Natural killer cell (primary cell): ENCODE measurements at places on chromosomes 3 and 15. TPM values are rescaled to one million over a fixed set of nuclear protein-coding genes. Genes with fewer than 3 reads are reported as not detected.
A peak's percentile ranks its signal among the peaks of the same experiment; 100 is the strongest.

IL17RD gene
- 0.05 TPM for total RNA-seq

CCRL2 gene
- 3.0 TPM for total RNA-seq

HIGD2B gene
- 0.88 TPM for total RNA-seq

CPEB1 gene
- total RNA-seq = not detected

RHCG gene
- total RNA-seq = not detected

AADACL2 gene
- not detected for total RNA-seq

GRCh38 chr3:40878464-40878905 is 320.8 kb upstream of the CTNNB1 start:
- DNase-seq = no peak
- H3K4me3 ChIP-seq = no peak overlapping the region
- H3K4me1 ChIP-seq = no peaks in the 10 kb centered on the region
- no peaks in the 10 kb centered on the region for H3K27me3 ChIP-seq
- no peak overlapping the region for H3K27ac ChIP-seq

- no peaks in the 10 kb centered on the region for H3K36me3 ChIP-seq
- H3K4me3 ChIP-seq = no peak overlapping the region
- H3K27me3 ChIP-seq = no peaks in the 10 kb centered on the region
- no peak overlapping the region for H3K27ac ChIP-seq
- DNase-seq = no peak
Measured at GRCh38 chr3:177352424-177352823, 155.1 kb upstream of the TBL1XR1 start.

DNA sequence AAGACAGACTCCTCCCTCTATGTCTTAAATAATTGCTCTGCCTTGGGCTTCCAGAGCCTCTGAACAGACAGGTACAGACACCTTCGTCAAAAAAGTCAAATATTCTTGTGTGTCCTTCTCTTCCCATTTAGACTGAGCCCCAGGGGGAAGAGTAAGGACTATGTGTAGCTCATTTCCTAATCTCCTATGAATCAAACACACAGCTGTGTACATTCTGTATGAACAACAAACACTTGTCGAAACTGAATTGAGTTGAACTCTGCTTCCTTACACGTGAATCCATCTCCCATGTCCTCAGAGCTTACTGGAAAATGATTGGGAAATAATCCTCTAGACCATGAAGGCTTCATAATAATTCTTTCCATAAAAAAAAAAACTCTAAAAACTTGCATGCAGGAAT is 80.8 kb downstream of the MOBP start:
- H3K4me1 ChIP-seq = no peaks in the 10 kb centered on the region
- no peak overlapping the region for H3K27ac ChIP-seq
- no peak for DNase-seq

GRCh38 chr3:44510000-44510368 is 32.5 kb upstream of the ZNF445 start:
- no peaks in the 10 kb centered on the region for H3K27me3 ChIP-seq
- peaks cover 19% of the 10 kb centered on the region for H3K4me1 ChIP-seq
- H3K36me3 ChIP-seq = no peaks in the 10 kb centered on the region
- peak overlapping the region; percentile 75 for H3K27ac ChIP-seq

DNA sequence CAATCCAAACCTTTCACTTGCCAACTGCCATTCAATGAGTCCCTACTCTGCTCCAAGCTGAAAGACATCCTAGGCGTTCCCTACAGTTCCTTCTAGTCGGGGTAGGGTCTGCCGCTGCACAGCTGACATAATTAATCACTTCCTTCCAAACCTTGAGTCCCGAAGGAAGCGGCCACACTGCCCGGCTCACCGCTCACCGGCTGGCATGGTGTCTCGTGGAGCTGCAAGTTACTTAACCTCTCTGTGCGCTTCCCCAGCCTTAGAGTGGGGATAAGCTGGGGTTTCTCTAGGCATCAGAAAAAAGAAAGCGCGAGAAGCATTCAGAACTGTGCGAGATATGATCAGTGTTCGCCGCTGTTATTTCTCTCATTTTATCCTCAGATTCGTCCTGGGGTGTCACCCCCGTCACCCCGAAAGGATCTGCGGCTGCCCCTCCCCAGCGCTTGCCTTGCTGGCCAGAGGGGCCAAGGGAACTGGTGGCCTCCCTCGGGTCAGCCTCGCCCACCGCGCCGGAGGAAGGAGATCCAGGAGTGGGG is 748 bp downstream of the MRPS25 start:
- H3K27me3 ChIP-seq = no peaks in the 10 kb centered on the region
- H3K4me1 ChIP-seq = peaks cover 16% of the 10 kb centered on the region
- H3K27ac ChIP-seq = peak overlapping the region; percentile 58
- peak; percentile 39 for DNase-seq
- no peaks in the 10 kb centered on the region for H3K36me3 ChIP-seq
- H3K4me3 ChIP-seq = peak overlapping the region; percentile 70

DNA sequence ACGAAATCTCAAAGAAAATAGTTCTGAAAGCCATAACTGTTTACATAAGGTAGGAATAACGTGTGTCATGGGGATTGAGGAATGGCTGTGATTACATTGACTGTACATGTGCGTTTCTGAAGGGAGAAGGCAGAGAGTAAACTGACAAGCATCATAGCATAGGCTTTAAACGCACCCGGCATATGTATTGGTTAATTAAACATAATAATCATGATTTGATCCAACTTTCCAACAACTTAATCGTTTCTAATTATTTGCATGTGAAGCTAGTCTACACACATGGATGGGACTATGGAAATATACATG is 3.3 kb downstream of the TMEM108 start:
- peaks cover 6% of the 10 kb centered on the region for H3K4me1 ChIP-seq
- H3K36me3 ChIP-seq = no peaks in the 10 kb centered on the region
- H3K4me3 ChIP-seq = no peak overlapping the region
- DNase-seq = no peak
- H3K27ac ChIP-seq = no peak overlapping the region

GRCh38 chr15:101138913-101139880 is 112.7 kb downstream of the CHSY1 start:
- H3K27me3 ChIP-seq = no peaks in the 10 kb centered on the region
- no peaks in the 10 kb centered on the region for H3K36me3 ChIP-seq
- H3K27ac ChIP-seq = no peak overlapping the region
- peaks cover 38% of the 10 kb centered on the region for H3K4me1 ChIP-seq

- H3K4me1 ChIP-seq = no peaks in the 10 kb centered on the region
- H3K36me3 ChIP-seq = no peaks in the 10 kb centered on the region
- no peak overlapping the region for H3K4me3 ChIP-seq
- DNase-seq = no peak
- no peaks in the 10 kb centered on the region for H3K27me3 ChIP-seq
- no peak overlapping the region for H3K27ac ChIP-seq
Measured at GRCh38 chr3:175307642-175308041, 448.5 kb downstream of the NAALADL2 start.

GRCh38 chr3:195900436-195901355 is 7.7 kb downstream of the TNK2 start:
- peak; percentile 42 for DNase-seq
- H3K27ac ChIP-seq = peak overlapping the region; percentile 41
- H3K4me1 ChIP-seq = peaks cover 80% of the 10 kb centered on the region
- H3K36me3 ChIP-seq = peaks cover 2% of the 10 kb centered on the region

DNA sequence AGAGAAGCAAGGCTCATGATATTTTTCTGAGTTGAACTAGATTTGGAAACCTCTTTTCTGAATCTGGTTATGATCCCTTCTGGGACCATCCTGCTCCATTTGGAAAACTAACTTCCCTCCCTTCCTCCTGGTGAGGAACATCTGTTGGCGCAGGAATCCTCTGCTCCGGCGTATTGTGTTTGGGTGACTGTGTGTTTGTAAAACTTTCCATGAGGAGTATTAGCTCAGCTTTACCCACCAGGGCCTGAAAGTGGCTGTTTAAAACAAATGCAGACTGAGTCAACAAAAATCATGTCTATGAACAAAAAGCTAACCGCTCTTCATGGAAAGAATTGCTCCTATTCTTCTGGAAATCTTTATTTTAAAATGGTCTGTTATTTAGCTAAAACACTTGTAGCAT is 17.7 kb downstream of the STARD9 start:
- no peaks in the 10 kb centered on the region for H3K27me3 ChIP-seq
- DNase-seq = no peak
- no peak overlapping the region for H3K4me3 ChIP-seq

- H3K27me3 ChIP-seq = no peaks in the 10 kb centered on the region
- peaks cover 28% of the 10 kb centered on the region for H3K4me1 ChIP-seq
- peak; percentile 44 for DNase-seq
- peak overlapping the region; percentile 97 for H3K27ac ChIP-seq
- H3K4me3 ChIP-seq = no peak overlapping the region
- H3K36me3 ChIP-seq = no peaks in the 10 kb centered on the region
Measured at GRCh38 chr3:43478118-43478785, 143.6 kb downstream of the ANO10 start.

DNA sequence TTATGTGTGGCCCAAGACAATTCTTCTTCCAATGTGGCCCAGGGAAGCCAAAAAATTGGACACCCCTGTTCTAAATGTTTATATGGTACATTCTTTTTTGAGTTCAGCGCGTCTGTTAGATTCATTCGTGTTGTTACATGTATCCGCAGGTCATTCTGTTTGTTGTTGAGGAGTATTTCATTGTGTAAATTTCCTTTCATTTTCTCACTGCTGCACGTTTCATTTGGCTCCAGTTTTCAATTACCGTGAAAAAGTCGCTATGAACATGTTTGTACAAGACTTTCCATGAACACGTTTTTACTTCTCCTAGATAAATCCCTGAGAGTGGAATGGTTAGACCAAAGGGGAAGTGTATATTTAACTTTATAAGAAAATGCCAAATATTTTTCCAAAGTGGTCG is 7.5 kb upstream of the OPA1 start:
- no peaks in the 10 kb centered on the region for H3K27me3 ChIP-seq
- H3K36me3 ChIP-seq = no peaks in the 10 kb centered on the region
- H3K27ac ChIP-seq = no peak overlapping the region
- H3K4me3 ChIP-seq = no peak overlapping the region

DNA sequence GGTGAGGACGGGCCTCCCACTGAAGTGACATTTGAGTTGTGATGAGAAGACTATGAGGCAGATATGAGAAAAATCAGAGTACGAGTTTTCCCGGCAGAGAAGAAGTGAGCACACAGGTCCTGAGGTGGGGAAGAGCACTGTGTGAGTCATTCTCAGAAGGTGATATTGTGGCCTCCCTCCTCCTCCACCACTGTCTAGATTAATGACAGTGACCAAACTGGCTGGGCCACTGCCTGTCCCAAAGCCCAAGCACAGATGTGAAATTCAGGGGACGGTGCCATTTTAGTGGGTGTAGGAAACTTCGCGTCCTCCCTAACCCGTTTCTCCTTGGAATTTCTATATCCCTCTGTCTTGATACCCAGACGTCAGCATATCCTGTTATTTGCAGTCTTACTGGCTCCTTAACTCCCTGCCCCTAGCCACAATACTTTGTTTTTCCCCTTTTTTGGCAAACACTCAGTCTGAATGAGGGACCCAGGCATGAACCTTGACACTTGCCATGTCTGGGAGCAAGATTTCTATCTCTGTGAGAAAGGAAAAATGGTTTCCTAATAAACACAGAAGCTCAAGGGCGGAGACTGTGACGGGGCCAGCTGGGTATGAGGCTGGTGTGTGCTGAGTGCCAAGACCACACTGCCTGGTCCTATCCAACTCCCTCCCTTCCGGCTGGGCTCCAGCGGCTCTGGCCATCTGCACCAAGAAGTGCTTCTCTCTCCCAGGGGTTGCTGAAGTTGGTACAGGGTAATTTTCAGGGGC is 15.2 kb downstream of the PRICKLE2 start:
- no peaks in the 10 kb centered on the region for H3K27me3 ChIP-seq
- no peaks in the 10 kb centered on the region for H3K4me1 ChIP-seq
- H3K36me3 ChIP-seq = no peaks in the 10 kb centered on the region
- DNase-seq = no peak
- H3K27ac ChIP-seq = no peak overlapping the region

GRCh38 chr3:106263011-106263410 is 394.2 kb upstream of the CBLB start:
- H3K4me1 ChIP-seq = no peaks in the 10 kb centered on the region
- no peak overlapping the region for H3K27ac ChIP-seq
- no peak overlapping the region for H3K4me3 ChIP-seq
- H3K27me3 ChIP-seq = no peaks in the 10 kb centered on the region

DNA sequence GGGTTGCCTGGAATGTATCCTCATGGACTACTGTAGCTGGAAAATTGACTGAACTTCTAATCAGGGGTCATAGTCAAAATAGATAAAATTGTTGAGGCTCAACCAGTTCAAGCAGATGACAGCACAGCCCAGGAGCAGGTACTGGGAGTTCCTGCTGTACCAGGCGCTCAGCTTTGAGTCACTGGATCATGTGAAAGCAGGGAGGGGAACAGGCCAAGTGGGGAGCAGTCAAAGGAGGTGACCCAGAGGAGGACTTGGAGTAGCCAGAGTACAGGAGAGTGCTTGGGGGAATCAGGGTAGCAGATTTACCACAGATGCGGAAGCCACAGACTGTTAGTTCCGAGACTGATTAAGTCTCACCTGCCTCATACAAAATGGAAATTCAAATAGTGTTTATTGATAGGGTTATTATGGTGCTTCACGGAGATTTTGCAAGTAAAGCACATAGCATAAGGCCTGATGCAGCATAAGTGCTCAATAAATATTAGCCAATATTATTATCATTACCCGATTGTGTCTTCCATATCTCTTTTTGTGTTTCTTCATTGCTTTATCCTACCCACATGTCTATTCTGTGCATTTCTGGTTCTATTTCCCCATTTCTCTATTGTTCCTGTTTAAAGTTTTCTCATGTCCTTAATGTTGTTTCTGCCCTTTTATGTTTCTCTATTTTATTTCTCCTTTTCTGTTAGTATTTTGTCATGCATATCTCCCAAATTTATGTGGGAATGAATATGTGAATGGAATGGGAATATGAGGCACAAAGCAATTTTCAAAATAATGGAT is 369.2 kb upstream of the MCTP2 start:
- no peaks in the 10 kb centered on the region for H3K36me3 ChIP-seq
- H3K27ac ChIP-seq = peak overlapping the region; percentile 17
- H3K4me1 ChIP-seq = peaks cover 17% of the 10 kb centered on the region
- H3K27me3 ChIP-seq = peaks cover 2% of the 10 kb centered on the region
- no peak for DNase-seq
- no peak overlapping the region for H3K4me3 ChIP-seq
